Vagina (tissue), 2 donors: ENCODE measurements at places on chromosomes 7 and 10. TPM values are rescaled to one million over a fixed set of nuclear protein-coding genes. Genes with fewer than 3 reads are reported as not detected.

GRCh38 chr7:101915000-101915399, 97.6 kb downstream of the CUX1 start:
- H3K27ac ChIP-seq, result no peak overlapping the region
- H3K27me3 ChIP-seq, result no peaks in the 10 kb centered on the region
- no peak overlapping the region for H3K4me3 ChIP-seq
- peaks cover 31% of the 10 kb centered on the region for H3K4me1 ChIP-seq
- no peak for DNase-seq

DNA sequence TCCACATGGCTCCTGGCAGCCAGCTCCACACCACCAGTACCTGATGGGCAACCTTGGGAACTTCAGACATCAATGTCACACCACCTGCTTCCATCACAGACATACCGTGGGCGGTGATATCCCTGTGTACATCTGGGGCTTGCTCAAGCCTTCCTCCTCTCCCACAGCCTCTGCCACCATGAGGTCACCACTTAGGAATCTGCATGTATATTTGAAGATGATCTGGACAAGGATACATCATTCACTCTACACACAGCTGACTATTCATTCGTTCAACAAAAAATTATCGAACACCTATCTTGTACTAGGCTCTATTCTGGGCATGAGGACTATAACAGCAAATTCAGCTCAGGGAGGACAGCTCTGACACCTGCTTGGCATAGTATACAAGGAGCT, 6.8 kb downstream of the DLG5 start:
- no peak for DNase-seq
- no peaks in the 10 kb centered on the region for H3K36me3 ChIP-seq
- H3K27me3 ChIP-seq, result no peaks in the 10 kb centered on the region
- no peak overlapping the region for H3K27ac ChIP-seq

GRCh38 chr7:152668975-152669374, 7.0 kb downstream of the XRCC2 start:
- no peaks in the 10 kb centered on the region for H3K36me3 ChIP-seq
- no peak overlapping the region for H3K27ac ChIP-seq
- H3K27me3 ChIP-seq, result no peaks in the 10 kb centered on the region
- no peak for DNase-seq
- no peak overlapping the region for H3K4me3 ChIP-seq
- H3K4me1 ChIP-seq, result no peaks in the 10 kb centered on the region

DNA sequence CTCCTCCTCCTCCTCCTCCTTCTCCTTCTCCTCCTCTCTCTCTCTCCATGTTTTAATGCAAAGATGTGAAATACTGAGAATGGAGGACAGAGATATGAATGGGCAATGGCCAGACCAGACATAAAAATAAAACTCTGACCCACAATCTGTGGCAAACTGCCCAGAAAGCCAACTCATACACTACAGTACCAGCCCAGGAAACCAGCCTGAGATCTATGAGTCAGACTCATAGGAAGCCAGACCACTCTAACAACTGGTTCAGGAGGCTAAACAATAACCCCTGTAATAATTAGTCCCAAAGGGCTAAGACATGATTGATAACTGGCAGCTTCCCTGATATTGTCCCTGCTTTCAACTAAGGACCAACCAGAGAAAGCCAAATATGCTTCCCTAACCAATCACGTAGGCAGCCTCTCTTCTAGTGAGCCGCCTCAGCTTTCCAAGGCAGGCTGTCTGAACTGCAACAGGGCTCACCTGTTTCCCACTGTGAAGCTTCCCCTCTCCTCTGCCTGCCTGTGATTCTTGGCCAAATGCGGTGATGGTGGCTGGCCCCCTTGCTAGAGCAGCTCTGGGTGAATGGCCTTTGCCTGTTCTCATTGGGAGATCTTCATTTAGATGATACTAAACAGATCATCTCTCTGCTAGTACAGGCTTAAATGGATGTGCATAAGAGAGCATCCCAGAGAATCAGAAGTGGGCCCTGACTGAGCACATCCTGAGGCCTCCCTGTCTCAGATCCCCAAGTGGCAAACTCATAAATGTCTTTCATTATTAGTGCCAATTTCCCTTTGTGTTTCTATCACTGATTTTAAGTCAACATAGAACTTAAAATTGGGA, 817.6 kb downstream of the TNS3 start:
- no peaks in the 10 kb centered on the region for H3K4me1 ChIP-seq
- no peak overlapping the region for H3K27ac ChIP-seq
- no peak overlapping the region for H3K4me3 ChIP-seq
- H3K36me3 ChIP-seq, result no peaks in the 10 kb centered on the region
- no peak for DNase-seq

DNA sequence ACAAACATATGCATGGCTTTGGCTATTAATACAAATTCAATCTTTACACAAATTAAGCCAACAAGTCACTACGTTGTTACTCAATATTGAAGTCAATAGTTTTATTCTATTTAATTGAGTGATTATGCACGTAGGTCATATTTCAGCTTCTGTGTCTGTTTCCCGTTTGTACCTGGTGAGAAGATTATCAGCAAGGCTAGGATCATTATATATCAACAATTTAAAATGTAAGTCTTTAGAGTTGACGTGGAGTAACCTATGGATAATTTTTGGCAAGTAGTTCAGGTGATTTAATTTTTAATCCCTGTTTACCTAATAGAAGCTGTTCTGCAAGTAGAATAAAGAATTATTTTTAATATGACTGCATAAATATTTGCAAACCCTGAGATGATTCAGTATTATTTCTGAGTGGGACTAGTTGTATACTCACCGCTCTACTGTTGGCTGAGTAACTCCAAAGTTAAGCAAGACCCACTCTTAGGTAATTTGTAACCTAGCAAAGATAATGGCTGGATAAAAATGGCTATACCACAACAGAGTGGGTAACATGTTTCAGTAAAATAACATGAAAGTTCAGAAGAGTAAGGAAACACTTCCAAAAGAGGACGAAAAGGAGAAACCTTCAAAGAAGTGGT, 161.0 kb downstream of the HGF start:
- H3K27me3 ChIP-seq, result no peaks in the 10 kb centered on the region
- DNase-seq, result no peak
- H3K27ac ChIP-seq, result no peak overlapping the region
- no peak overlapping the region for H3K4me3 ChIP-seq
- no peaks in the 10 kb centered on the region for H3K36me3 ChIP-seq

GRCh38 chr7:106518239-106518638, 142.7 kb downstream of the CCDC71L start:
- no peaks in the 10 kb centered on the region for H3K36me3 ChIP-seq
- H3K4me1 ChIP-seq, result no peaks in the 10 kb centered on the region
- DNase-seq, result no peak

- no peak overlapping the region for H3K4me3 ChIP-seq
- no peak overlapping the region for H3K27ac ChIP-seq
- H3K36me3 ChIP-seq, result no peaks in the 10 kb centered on the region
- H3K27me3 ChIP-seq, result no peaks in the 10 kb centered on the region
- no peak for DNase-seq
- H3K4me1 ChIP-seq, result no peaks in the 10 kb centered on the region
Observed at GRCh38 chr7:77433901-77434300, 17.8 kb upstream of the GSAP start.

DNA sequence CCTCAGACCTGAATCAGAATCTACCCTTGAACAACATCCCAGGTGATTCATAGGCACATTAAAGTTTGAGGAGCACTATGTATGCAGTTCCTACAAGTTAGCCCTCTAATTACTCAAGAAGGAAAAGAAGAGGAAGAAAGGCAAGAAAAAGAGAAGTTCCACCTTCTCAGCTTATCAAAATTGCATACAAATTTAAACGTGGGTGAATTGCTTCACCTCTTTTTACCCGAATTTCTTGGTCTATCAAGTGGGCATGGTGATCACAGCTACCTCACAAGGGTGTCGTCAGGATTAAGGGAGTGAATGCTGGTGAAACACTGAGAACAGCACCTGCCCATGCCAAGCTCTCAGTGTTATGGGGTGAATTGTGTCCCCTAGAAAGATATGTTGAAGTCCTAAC, 43.8 kb upstream of the PAPSS2 start:
- H3K27me3 ChIP-seq, result no peaks in the 10 kb centered on the region
- H3K4me1 ChIP-seq, result no peaks in the 10 kb centered on the region
- no peaks in the 10 kb centered on the region for H3K36me3 ChIP-seq
- H3K4me3 ChIP-seq, result no peak overlapping the region

- peaks cover 11% of the 10 kb centered on the region for H3K36me3 ChIP-seq
- H3K27me3 ChIP-seq, result no peaks in the 10 kb centered on the region
- peaks cover 68% of the 10 kb centered on the region for H3K4me1 ChIP-seq
- H3K4me3 ChIP-seq, result no peak overlapping the region
- no peak for DNase-seq
- peak overlapping the region; percentile 78 for H3K27ac ChIP-seq
Observed at GRCh38 chr7:5635006-5635405, 146.5 kb downstream of the RNF216 start.

GRCh38 chr7:26681819-26682418, 182.5 kb downstream of the SKAP2 start:
- no peaks in the 10 kb centered on the region for H3K4me1 ChIP-seq
- no peak for DNase-seq
- no peaks in the 10 kb centered on the region for H3K27me3 ChIP-seq
- no peak overlapping the region for H3K4me3 ChIP-seq

- no peak overlapping the region for H3K27ac ChIP-seq
- DNase-seq, result no peak
- no peak overlapping the region for H3K4me3 ChIP-seq
- no peaks in the 10 kb centered on the region for H3K36me3 ChIP-seq
Observed at GRCh38 chr10:72108830-72109635, 20.7 kb upstream of the SPOCK2 start.

GRCh38 chr10:46231087-46231486, 55.7 kb upstream of the ANTXRL start:
- peak; percentile 89 for DNase-seq
- no peak overlapping the region for H3K4me3 ChIP-seq
- no peak overlapping the region for H3K27ac ChIP-seq
- H3K27me3 ChIP-seq, result no peaks in the 10 kb centered on the region

- no peaks in the 10 kb centered on the region for H3K36me3 ChIP-seq
- no peak for DNase-seq
- H3K27me3 ChIP-seq, result no peaks in the 10 kb centered on the region
- H3K27ac ChIP-seq, result peak overlapping the region; percentile 24
- H3K4me1 ChIP-seq, result peaks cover 23% of the 10 kb centered on the region
Observed at GRCh38 chr7:43533801-43534479, 49.0 kb upstream of the STK17A start.

DNA sequence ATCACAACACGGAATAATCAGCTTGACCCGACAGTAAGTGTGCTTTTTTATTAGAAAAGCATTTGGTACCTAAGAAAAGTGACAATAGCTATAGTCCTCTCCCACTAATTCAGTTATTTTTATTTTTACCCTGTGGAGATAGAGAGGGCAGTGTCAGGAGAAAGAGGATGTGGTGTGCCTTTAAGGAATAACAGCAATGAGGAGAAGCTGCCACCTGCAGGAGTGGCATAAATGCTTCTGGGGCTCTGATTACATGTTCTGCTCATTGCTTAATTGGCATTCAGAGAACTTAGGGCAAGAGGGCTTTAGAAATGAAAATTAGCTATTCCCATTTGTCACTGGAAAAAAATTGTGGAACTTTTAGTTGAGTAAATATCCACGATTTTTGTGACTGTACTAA, 60.1 kb downstream of the DENND11 start:
- H3K4me1 ChIP-seq, result no peaks in the 10 kb centered on the region
- no peak for DNase-seq
- no peaks in the 10 kb centered on the region for H3K27me3 ChIP-seq
- no peak overlapping the region for H3K4me3 ChIP-seq

DNA sequence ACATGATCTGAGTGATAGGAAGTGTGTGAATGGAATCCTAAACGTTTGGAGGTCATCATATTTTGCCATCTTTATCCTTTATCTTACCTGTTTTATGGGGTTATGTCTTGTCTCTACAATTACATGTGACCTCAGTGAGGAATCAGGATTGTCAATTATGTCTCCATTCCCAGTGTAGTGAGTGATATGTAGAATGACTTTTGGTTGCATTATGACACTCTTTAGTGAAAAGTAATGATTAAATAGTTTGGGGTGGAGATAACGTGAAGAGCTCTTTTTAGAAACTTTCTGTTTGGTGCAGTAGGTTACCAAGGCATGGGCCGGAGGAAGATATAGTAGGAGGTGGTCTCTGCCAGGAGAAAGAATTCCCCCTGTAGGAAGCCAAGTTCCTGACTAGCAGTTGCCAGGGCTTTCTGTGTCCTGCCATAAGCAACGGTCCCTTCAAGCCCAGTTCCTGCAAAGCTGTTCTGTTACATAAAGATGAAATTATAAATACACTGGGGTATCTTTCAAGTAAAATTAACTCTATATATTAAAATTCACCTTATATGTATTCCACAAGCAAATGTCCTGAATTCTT, 228.2 kb downstream of the NSUN6 start:
- no peak for DNase-seq
- H3K27ac ChIP-seq, result no peak overlapping the region
- no peaks in the 10 kb centered on the region for H3K4me1 ChIP-seq
- H3K4me3 ChIP-seq, result no peak overlapping the region
- H3K36me3 ChIP-seq, result no peaks in the 10 kb centered on the region

DNA sequence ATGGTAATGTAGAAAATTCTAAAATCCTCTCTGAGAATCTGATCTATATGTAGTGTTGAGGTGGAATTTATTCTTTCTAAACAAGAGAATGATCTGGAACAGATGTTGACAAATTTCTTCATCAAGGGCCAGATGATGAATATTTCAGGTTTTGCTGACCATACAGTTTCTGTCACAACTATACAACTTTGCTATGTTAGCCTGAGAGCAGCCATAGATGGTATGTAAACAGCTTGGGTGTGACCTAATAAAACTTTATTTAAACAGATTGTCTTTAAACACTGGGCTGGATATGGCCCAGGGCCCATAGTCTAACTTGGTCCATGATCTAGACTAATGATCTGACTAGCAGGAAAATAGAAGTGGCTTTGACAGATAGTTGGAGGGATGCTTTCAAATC, 213.6 kb upstream of the CELF2 start:
- no peaks in the 10 kb centered on the region for H3K36me3 ChIP-seq
- H3K27me3 ChIP-seq, result no peaks in the 10 kb centered on the region
- no peak overlapping the region for H3K27ac ChIP-seq
- peaks cover 29% of the 10 kb centered on the region for H3K4me1 ChIP-seq

Gene GIMAP2
- 9.6 TPM for total RNA-seq

Gene SMNDC1
- total RNA-seq, result 12.3 TPM

Gene NME8
- not detected for total RNA-seq

Gene HYAL4
- 0.49 TPM for total RNA-seq

Gene AKR1C2
- total RNA-seq, result 104 TPM

Gene SORBS1
- 116 TPM for total RNA-seq

Gene ANKRD22
- total RNA-seq, result 4.4 TPM

Gene SAP25
- total RNA-seq, result 2.9 TPM

Gene POP7
- 44.0 TPM for total RNA-seq

Gene ACSM6
- not detected for total RNA-seq

Gene VWA2
- total RNA-seq, result 2.9 TPM
